Type B pancreatic cell (in vitro differentiated cells): ENCODE measurements at places on chromosomes 12 and 14. TPM values are rescaled to one million over a fixed set of nuclear protein-coding genes. Genes with fewer than 3 reads are reported as not detected.

DNA sequence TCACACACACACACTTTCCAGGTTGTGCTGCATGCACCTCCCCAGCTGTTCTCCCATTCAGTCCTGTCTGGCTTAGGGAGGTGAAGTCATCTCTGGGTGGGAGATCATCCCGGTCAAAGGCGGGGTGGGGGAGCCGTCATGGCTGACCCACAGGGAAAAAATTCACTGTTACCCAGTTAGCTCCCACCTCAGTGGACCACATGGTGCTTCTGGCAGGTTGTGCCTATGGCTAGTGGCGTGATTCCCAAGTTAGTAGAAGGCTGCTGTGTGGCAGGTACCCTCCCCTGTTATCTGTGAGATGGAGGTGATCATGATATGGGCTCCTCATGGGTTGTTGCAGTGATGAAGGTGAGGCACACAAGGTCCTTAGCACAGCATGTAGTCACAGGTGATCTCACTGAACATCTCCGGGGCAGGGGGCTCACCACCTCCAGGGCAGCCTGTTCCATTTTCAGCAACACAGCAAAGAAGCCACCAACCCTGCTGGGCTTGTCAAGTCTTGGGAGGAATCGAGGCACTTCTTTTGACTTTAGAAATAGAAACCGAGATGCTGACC, 154.9 kb upstream of the CCND2 start:
- peaks cover 10% of the 10 kb centered on the region for H3K4me1 ChIP-seq

DNA sequence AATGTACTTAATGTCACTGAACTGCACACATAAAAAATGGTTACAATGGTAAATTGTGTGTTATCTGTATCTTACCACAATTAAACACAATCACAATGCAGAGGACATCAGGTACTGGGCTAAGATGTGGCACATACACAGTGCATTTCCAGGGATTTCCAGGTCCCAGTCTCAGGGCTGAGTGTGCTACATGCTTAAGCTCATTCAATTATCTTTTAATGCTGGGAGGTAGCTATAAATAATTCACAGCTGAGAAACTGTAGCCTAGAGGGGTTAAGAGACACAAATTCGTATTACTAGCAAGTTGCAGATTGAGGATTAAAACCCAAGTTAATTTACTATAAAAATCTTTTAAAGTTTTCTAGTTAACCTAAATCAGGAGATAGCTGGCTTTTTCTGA, 67.1 kb downstream of the CRACR2A start:
- DNase-seq: no peak
- H3K4me3 ChIP-seq: no peak overlapping the region
- no peak overlapping the region for H3K27ac ChIP-seq

- peak overlapping the region; percentile 77 for H3K27ac ChIP-seq
- H3K36me3 ChIP-seq: peaks cover 20% of the 10 kb centered on the region
- H3K4me3 ChIP-seq: peak overlapping the region; percentile 97
- H3K4me1 ChIP-seq: peaks cover 49% of the 10 kb centered on the region
- no peaks in the 10 kb centered on the region for H3K27me3 ChIP-seq
These were observed 760 bp downstream of the ACTN1 start for GRCh38 chr14:68978172-68978911.

- no peak for DNase-seq
- no peak overlapping the region for H3K4me3 ChIP-seq
- H3K4me1 ChIP-seq: peaks cover 36% of the 10 kb centered on the region
These were observed 118.3 kb downstream of the DAAM1 start for GRCh38 chr14:59306775-59307174.

DNA sequence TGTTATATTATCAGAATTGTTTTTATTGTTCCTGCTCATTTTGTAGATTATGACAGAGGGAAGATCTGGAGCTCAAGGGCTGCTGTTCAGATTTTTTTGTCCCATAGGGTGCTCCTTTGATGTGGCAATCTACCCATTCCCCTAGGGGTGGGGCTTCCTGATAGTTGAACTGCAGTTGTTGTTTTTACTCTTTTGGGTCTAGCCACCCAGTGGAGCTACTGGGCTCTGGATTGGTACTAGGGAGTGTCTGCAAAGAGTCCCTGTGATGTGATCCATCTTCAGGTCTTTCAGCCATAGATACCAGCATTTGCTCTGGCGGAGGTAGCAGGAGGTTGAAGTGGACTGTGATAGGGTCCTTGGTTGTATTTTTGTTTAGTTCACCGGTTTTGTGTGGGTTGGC, 57.9 kb upstream of the SLCO1B1 start:
- H3K4me3 ChIP-seq: no peak overlapping the region
- no peak for DNase-seq

Gene SLC7A7
- 9.7 and 31.6 TPM in 2 replicates for total RNA-seq

DNA sequence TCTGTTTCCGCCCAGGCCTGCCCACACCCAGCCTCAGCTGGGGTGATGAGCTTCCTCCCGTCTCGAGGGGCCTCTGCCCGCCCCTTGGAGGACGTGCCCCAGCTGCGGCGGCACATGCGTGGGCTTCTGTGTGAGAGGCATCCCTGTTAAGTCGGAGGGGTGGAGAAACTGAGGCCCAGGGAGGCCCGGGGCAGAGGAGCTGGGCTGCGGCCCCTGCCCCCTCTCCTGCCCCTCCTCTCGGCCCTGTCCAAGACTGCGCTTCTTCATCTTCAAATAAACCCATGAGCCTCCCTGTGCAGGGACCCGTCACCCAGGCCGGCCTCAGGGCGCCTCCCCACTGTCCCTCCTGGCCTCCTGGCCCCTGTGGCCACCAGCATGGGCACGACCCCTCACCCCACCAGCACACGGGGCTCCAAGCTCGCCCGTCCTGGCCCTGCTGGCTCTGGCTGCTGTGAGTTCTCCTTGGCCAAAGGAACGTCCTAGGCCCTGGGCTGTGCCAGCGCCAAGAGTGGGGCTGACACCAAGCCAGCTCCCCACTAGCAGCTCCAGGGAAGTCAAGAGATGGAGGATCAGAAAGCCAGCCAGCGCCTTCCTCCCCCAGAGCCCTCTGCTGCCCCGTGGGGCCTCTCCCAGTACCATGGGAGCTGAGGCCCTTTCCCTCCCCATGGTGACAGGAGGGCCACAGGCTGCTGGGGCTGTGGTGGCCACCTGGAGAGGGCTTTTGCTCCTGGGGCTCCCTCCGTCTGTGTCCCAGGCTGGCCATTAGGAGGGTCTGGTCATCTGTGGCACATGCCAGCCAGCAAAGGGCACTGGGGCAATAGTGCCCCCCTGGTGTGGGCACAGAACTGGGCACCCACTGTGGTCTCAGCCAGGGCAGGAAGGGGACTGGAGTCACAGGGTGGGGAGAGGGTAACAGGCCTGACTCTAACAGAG, 180.4 kb downstream of the KIF26A start:
- no peak overlapping the region for H3K4me3 ChIP-seq
- peaks cover 7% of the 10 kb centered on the region for H3K27me3 ChIP-seq
- H3K36me3 ChIP-seq: no peaks in the 10 kb centered on the region
- H3K4me1 ChIP-seq: peaks cover 9% of the 10 kb centered on the region
- DNase-seq: peak; percentile 61

Gene HIF1A
- total RNA-seq: 110 and 114 TPM in 2 replicates

Gene DAAM1
- 64.3 and 70.6 TPM in 2 replicates for total RNA-seq
